ENCODE measurements at places on chromosomes 2 and 18.
A peak's percentile ranks its signal among the peaks of the same experiment; 100 is the strongest.

GRCh38 chr18:59140302-59140885, 710 bp downstream of the SEC11C start:
- peak; percentile 42 for DNase-seq

GRCh38 chr2:42096869-42097591, 49.2 kb downstream of the PKDCC start:
- no peak for DNase-seq

- DNase-seq = no peak
Measured at GRCh38 chr2:200369886-200370285, 63.4 kb downstream of the SPATS2L start.

- no peak for DNase-seq
Measured at GRCh38 chr2:146981921-146982320, 862.9 kb upstream of the ACVR2A start.

Data from muscle of leg (tissue), 16 donors.